ENCODE measurements at places on chromosomes 6 and 20.
A peak's percentile ranks its signal among the peaks of the same experiment; 100 is the strongest.

GRCh38 chr20:32570401-32571190 lies 14.5 kb downstream of the NOL4L start:
- no peak for DNase-seq

- DNase-seq: no peak
Measured at GRCh38 chr20:37501940-37502339, 19.1 kb upstream of the NNAT start.

- peak; percentile 12 for DNase-seq
Measured at GRCh38 chr20:38674092-38674764, 50.1 kb upstream of the SLC32A1 start.

DNA sequence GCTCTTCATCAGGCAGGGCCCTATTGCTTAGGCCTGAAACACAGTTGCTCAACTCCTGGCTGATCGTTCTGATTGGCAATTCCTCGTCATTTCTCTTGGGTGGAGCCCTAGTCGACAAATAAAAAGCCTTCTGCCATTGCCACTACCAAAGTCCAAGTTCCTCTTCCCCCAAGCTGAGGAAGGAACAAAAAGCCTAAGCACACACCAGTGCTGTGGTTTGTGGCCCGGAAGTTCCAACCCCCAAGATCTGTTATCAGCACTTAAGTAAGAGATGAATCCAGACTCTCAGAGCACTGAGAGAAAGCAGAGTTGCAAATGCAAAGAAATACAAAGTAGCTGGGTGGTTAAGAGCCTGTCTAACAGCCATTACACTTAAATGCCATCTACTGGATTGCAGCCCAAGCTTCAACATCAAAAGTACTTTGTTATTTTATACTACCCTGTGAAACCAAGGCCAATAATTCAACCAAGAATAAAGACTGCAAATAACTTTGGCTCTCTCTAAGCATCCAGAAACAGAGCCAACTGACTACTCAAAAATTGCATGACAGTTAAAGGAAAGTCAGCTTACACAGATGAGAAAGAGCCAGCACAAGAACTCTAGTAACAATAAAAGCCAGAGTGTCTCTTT lies 1024.0 kb downstream of the GRIK2 start:
- DNase-seq: no peak

GRCh38 chr20:4656491-4656890 lies 65.2 kb upstream of the PRND start:
- no peak for DNase-seq

DNA sequence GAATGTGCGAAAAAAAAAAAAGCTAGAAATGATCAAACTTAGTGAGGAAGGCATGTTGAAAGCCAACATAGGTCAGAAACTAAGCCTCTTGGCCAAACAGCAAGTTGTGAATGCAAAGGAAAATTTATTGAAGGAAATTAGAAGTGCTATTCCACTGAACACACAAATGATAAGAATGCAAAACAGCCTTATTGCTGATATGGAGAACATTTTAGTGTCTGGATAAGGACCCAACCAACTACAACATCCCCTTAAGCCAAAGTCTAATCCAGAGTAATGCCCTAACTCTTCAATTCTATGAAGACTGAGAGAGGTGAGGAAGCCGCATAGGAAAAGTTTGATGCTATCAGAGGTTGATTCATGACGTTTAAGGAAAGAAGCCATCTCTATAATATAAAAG lies 5.5 kb upstream of the ABCC10 start:
- no peak for DNase-seq

- no peak for DNase-seq
Measured at GRCh38 chr6:66995669-66996068, 1288.6 kb upstream of the EYS start.

GRCh38 chr6:29748391-29749307 lies 25.4 kb downstream of the HLA-F start:
- peak; percentile 88 for DNase-seq

DNA sequence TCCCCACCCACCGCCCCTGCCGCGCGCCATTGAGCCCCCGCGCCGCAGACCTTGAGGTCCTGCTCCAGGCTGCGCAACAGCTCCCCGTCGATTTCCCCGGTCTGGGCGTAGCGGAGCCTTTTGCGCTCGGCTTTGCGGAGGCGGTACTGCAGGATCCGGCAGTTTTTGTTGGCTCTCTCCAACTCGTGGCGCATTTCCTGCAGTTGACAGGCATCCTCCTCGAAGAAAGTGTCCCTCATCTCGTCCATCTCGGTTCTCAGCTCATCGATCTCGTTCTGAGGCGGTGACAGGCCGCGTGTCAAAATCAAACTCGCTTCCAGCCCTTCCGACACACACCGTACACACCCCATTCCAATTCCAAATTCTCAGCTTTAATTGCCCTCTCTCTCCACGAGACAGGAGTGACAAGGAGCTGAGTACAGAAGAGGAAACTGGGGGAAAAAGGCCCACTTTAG lies 4.3 kb downstream of the MTCL3 start:
- peak; percentile 64 for DNase-seq

DNA sequence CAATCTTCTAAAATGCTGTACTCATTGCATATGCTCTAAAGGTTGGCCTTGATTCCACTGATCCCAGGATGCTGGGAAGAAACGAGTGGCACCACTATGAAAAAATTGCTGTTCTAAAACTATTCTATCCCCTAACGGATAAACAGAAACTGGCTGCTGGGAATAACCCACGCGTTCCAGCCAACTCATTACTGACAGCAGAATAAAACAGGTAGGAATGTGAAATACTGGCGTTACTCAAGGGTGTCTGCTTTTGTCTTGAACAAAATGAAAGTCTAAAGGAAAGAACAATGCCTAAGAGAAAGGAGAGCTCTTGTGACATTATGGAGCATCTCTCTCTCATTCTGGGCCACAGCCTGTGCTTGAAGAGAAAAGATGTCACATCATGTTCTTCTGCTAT lies 26.1 kb downstream of the GPR63 start:
- no peak for DNase-seq

- DNase-seq: peak; percentile 93
Measured at GRCh38 chr6:48826901-48827701, 636.0 kb downstream of the MMUT start.

GRCh38 chr6:166009385-166010031 lies 158.1 kb downstream of the TBXT start:
- no peak for DNase-seq

DNA sequence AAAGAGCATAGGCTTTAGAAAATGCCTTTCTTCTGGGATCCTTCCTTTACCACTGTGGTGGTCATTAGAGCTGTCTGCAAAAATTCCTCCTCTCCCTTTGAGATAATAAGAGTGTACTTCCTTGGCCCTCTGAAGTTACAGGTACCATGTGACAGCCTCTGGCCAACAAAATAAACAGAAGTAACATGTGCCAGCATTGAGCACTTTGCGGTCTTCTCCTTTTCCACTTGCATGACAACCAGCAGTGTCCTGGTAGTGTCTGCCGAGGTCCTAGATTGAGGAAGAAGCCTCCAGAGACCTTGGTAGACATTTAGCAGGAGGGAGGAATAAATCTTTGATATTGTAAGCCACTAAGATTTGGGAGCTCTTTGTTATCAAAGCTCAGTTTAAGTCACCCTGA lies 87.5 kb upstream of the ARID1B start:
- DNase-seq: no peak

GRCh38 chr6:40804905-40805304 lies 217.7 kb upstream of the LRFN2 start:
- DNase-seq: no peak

- DNase-seq: no peak
Measured at GRCh38 chr20:53738039-53738944, 144.7 kb upstream of the ZNF217 start.

GRCh38 chr6:14450133-14450504 lies 332.5 kb downstream of the CD83 start:
- DNase-seq: no peak

DNA sequence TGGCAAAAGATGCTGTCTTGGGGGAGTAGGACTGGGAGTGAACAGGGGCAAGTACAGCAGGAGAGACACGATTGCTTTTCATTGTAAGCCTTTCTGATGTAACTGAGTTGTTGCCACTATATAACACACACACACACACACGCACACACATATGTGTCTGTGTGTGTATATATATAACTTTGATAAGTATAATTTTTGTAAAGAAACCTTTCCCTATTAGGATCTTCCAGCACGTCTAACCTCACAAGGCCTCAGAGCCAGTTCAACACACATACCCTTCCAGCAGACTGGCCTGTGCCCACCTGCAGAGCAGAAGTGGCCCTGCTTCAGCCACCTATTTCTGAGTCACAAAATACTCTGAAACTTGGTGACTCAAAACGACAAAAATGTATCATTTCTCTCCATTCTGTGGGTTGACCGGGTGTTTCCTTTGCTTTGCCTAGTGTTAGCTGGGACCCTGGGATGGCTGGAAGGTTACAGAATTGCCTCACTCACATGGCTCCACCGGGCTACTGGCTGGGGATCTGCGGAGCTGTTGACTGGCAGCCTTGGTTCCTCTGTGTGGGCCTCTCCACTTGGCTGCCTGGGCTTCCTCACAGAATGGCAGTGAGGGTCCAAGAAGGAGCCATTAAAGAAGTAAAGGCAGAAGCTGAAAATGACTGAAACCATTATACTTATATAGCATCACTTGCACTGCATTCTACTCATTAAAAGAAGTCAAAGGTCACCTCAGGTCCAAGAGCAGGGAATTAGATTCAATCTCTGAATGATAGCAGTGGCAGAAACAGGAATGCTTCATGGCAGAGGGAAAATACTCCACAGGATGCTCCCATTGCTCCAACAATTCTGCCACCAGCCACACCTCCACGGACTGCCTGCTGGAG lies 126.4 kb downstream of the BANF2 start:
- no peak for DNase-seq

DNA sequence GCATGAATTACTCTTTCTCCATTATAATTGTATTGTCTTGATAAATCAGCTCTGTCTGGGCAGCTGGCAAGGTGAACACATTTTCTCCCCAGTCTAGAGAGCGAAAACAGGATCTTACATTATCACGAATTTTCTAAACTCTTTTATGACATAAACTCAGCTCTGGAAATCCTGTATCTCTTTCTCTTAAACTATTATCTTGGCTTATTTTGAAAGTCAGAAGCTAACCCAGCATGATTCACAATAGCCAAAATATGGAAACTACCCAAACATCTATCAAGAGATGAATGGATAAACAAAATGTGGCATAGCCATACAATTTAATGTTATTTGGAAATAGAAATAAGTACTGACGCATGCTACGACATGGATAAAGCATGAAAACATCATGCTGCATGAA lies 25.9 kb upstream of the AGPAT4 start:
- DNase-seq: no peak

DNA sequence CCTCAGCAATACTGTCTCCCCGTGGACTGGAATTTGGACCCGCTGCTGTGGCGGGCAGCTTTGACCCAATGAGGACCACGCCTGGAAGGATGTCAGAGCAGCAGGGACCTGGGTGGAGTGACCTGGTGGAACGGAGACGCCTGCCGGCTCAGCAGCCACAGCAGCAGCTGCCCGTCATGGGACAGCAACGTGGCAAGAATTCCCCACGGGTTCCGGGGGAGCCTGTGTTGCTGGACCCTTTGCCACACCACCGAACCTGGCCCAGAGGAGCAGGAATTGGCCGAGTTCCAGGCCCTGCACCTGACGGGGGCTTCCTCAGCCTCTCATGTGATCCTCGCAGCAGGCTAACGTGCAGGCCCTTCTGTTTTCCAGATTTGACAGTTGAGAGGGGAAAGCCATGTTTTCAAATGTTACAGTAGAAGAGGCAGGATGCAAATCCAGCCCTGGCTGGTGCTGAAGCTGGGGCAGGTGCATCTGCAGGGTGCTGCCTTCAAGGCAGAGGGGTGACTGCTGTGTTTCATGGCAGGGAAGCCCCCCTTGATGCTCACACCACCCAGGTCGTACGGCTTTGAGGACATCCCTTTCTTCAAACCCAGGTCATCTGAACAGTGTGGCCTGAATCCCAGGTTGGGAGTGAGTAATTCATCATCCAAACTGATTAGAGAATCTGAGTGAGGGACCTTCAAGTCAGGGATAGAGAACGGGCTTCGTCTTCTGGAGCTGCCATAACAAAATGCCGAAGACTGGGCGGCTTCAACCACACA lies 93.4 kb downstream of the THBS2 start:
- DNase-seq: no peak

DNA sequence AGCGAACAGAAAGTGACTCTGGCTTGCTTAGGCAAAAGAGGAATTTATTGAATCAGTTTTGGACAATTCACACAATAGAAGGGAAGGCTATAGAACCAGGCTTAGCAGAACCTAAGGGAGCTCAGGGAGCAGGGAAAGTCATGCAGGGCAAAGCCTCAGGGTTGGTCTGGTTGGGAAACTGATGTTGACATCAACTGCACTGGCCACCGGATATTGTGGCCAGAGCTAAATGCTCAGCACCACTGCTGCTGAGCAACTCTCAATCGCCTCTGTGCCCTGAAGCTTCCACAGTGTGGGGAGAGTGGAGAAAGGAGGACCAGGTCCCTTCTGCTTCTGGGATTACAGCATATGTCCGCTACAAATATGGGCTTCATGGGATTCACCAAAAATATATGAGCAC lies 93.3 kb upstream of the GCM1 start:
- DNase-seq: no peak

- DNase-seq: no peak
Measured at GRCh38 chr6:98636941-98637340, 197.4 kb upstream of the POU3F2 start.

- no peak for DNase-seq
Measured at GRCh38 chr6:80151635-80152034, 45.2 kb downstream of the BCKDHB start.

DNA sequence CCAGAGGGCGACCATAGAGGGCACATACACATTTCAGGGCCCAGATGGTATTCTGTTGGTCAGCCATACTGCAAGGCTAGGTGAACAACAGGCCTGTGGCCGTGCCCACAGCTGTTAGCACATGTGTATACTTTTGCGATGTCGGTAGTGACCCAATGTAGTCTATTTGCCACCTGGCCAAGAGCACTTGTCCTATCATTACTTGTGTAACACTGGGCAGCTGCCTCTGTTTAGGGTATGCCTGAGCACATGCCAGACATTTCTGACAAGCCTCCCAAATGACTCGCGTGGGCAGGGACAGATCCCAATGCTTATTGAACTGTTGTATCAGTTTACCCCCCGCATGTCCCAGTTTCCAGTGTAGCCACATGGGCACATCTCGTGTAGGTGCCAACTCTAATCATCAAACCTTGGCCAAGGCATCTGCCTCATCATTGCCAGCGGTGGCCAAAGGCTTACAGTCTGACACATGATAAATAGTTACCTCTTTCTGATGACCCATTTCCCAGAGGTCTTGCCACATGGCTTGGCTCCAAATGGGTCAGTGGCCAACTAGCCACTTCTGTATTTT lies 74.4 kb upstream of the FBXL4 start:
- DNase-seq: no peak

- no peak for DNase-seq
Measured at GRCh38 chr6:117624869-117625481, 22.7 kb upstream of the GOPC start.

- no peak for DNase-seq
Measured at GRCh38 chr6:15365273-15365687, 119.4 kb downstream of the JARID2 start.

DNA sequence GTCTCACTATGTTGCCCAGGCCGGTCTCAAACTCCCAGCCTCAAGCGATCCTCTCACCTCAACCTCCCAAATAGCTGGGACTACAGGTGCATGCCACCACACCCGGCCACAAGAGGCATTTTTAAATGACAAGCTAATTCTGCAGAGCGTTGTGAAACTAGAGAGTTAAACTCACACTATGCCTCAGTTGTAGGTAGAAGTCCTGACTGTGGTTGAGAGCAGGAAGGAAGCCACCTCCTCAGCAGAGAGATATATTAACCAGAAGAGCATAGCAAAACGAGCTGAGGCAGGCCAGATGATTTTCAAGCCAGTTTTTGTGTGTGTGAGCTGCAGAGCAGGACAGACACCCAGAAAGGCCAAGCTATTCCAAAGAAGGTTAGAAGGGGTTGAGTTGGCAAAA lies 150.3 kb downstream of the MBOAT1 start:
- DNase-seq: no peak
